ENCODE measurements at places on chromosomes 1 and 21. TPM values are rescaled to one million over a fixed set of nuclear protein-coding genes. Genes with fewer than 3 reads are reported as not detected.

DNA sequence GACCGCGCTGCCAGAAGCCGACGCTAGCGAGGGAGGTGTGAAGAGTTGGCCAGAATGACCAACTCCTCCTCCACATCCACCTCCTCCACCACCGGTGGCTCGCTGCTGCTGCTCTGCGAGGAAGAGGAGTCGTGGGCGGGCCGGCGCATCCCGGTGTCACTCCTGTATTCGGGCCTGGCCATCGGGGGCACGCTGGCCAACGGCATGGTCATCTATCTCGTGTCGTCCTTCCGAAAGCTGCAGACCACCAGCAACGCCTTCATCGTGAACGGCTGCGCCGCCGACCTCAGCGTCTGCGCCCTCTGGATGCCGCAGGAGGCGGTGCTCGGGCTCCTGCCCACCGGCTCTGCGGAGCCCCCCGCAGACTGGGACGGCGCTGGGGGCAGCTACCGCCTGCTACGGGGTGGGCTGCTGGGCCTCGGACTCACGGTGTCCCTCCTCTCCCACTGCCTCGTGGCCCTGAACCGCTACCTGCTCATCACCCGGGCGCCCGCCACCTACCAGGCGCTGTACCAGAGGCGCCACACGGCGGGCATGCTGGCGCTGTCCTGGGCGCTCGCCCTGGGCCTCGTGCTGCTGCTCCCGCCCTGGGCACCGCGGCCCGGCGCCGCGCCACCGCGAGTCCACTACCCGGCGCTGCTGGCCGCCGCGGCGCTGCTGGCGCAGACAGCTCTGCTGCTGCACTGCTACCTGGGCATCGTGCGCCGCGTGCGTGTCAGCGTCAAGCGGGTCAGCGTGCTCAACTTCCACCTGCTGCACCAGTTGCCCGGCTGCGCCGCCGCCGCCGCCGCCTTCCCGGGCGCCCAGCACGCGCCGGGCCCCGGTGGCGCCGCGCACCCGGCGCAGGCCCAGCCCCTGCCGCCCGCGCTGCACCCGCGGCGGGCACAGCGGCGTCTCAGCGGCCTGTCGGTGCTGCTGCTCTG lies 1.2 kb downstream of the GPR88 start:
- no peaks in the 10 kb centered on the region for H3K36me3 ChIP-seq
- peak overlapping the region; percentile 65 for H3K4me3 ChIP-seq
- peaks cover 11% of the 10 kb centered on the region for H3K4me1 ChIP-seq
- DNase-seq: peak; percentile 90

GRCh38 chr1:159152031-159152430 lies 19.4 kb upstream of the CADM3 start:
- no peaks in the 10 kb centered on the region for H3K36me3 ChIP-seq
- no peaks in the 10 kb centered on the region for H3K4me1 ChIP-seq
- H3K27me3 ChIP-seq: no peaks in the 10 kb centered on the region
- DNase-seq: no peak
- no peak overlapping the region for H3K27ac ChIP-seq

GRCh38 chr21:25855576-25855975 lies 120.8 kb downstream of the GABPA start:
- H3K4me1 ChIP-seq: no peaks in the 10 kb centered on the region
- DNase-seq: no peak
- no peaks in the 10 kb centered on the region for H3K36me3 ChIP-seq
- peaks cover 20% of the 10 kb centered on the region for H3K27me3 ChIP-seq
- H3K4me3 ChIP-seq: no peak overlapping the region

- H3K36me3 ChIP-seq: no peaks in the 10 kb centered on the region
- no peak overlapping the region for H3K27ac ChIP-seq
- H3K4me1 ChIP-seq: no peaks in the 10 kb centered on the region
- no peaks in the 10 kb centered on the region for H3K27me3 ChIP-seq
- H3K4me3 ChIP-seq: no peak overlapping the region
These were observed 105.8 kb downstream of the MAN1A2 start for GRCh38 chr1:117473063-117473462.

Gene SPATA6
- 7.6 TPM for total RNA-seq

Gene PPM1J
- 0.59 TPM for total RNA-seq

Gene MEF2D
- 12.4 TPM for total RNA-seq

DNA sequence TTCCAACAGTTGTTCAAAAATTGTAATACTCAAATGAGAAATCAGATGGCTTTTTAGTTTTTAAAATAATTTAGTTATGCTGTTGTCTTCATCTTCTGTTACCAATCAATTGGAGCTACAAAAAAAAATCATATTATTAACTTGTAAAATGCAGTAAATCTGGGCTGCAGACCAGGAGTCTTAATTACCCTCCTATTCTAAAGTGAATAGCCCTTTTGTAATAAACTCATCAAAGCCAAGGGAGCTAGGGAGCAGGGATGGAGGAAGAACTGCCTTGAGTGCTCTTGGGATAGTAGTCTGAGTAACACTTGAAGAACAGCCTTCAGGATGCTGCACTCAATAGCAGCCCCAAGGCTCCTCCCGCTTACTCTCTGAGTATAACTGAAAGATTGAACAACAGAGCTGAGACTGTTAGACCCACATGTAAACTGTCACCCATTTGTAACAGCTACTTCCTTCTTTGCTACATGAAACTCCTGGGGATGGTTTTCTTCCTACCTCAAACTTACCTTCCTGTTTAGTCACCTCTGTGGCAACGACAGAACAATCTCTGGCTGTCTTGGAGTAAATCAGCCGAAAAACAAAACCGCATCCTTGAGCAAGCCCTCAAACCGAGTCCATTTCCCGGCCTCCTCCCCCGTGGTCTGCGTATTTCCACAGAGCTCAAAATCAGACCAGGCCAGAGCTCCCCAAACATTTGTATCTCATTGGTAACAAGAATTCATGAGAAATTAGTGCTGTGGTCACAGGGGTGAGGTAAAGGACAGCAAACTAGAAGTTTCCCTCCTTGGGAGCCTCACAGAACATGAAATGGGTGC lies 55.9 kb downstream of the CD58 start:
- peak; percentile 78 for DNase-seq
- no peaks in the 10 kb centered on the region for H3K36me3 ChIP-seq
- H3K4me3 ChIP-seq: peak overlapping the region; percentile 27
- H3K4me1 ChIP-seq: peaks cover 9% of the 10 kb centered on the region
- H3K27me3 ChIP-seq: no peaks in the 10 kb centered on the region

DNA sequence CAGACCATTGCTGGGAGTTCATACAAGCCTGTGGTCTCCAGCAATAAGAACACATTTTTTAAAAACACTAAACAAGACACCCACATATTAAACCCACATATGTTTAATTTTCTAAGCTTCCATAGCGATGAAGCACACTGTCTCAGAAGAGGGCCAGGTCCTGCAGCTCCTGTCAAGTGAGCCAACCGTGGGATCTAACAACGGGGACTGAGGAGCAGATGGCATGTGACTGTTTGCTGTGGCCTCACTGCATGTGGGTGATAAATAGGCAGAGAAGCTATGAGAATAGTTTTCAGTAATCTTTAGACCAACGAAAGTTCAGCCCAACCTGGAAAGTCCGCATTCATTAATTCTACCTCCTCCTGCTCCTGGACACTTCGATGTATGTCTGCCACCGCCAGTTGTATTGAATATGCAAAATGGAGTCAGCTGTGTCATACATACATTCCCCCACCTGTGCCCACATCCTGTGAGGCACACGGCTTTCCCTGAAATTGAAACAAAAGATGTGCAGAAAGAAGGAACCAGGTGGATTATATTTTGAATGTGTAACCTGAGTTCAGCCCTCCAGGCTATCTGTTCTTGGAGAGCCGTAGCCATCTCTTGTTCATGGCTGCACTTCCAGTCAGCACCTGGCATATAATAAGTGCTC lies 88.2 kb downstream of the MIS18A start:
- no peak for DNase-seq
- no peak overlapping the region for H3K4me3 ChIP-seq
- H3K27me3 ChIP-seq: no peaks in the 10 kb centered on the region
- no peaks in the 10 kb centered on the region for H3K4me1 ChIP-seq

GRCh38 chr1:46484783-46485490 lies 4.7 kb upstream of the DMBX1 start:
- H3K27me3 ChIP-seq: peaks cover 69% of the 10 kb centered on the region
- no peak overlapping the region for H3K27ac ChIP-seq
- peak; percentile 85 for DNase-seq

DNA sequence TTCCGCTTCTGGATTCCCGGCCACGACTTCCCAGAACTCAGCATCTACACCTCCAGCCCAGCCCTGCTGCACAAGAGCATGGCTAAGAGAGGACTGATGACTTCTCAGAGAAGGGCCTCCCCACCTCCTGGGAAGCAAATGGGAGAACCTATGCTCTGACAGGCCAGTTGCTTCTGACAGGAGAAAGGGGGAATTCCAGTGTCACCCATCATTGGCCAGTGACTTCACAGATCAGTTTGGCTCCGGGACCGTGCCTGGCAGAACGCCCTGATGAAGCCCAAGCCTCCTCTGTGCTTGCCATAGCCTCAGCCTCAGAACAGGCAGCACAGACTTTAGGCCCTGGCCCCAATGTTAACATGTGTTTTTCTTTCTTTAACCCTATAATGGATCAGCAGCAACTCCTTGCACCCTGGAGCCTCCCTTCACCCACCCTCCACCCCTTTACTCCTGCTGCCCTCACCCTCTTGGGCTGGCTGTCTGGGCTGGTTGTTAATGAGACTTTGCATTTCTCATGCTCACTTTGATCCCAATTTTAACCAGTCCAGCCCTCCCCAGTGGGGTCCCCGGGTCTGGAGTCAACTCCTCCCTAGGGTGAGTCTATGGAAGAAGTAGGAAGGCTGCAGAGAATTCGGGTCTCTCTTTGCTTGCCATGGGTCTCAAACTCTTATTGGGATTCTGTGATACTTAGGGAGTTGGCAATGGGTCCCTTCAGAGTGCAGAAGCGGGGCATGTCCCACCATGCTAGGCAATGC lies 42.7 kb upstream of the SLC30A1 start:
- peaks cover 5% of the 10 kb centered on the region for H3K27me3 ChIP-seq
- DNase-seq: no peak
- H3K4me1 ChIP-seq: no peaks in the 10 kb centered on the region
- no peaks in the 10 kb centered on the region for H3K36me3 ChIP-seq
- H3K27ac ChIP-seq: no peak overlapping the region

All from osteoblast (primary cell).